Kidney (tissue), 22 donors: ENCODE measurements at places on chromosomes 1 and 21. TPM values are rescaled to one million over a fixed set of nuclear protein-coding genes. Genes with fewer than 3 reads are reported as not detected.
A peak's percentile ranks its signal among the peaks of the same experiment; 100 is the strongest.

- no peaks in the 10 kb centered on the region for H3K36me3 ChIP-seq
- H3K27me3 ChIP-seq = no peaks in the 10 kb centered on the region
- H3K27ac ChIP-seq = no peak overlapping the region
- H3K4me3 ChIP-seq = no peak overlapping the region
Observed at GRCh38 chr1:53641481-53642214, 97.3 kb downstream of the GLIS1 start.

- no peaks in the 10 kb centered on the region for H3K4me1 ChIP-seq
- no peaks in the 10 kb centered on the region for H3K36me3 ChIP-seq
- H3K4me3 ChIP-seq = no peak overlapping the region
- H3K27ac ChIP-seq = no peak overlapping the region
Observed at GRCh38 chr1:185608177-185608576, 126.0 kb upstream of the HMCN1 start.

GRCh38 chr21:30072496-30072895, 94.1 kb downstream of the CLDN17 start:
- H3K4me1 ChIP-seq = no peaks in the 10 kb centered on the region
- no peaks in the 10 kb centered on the region for H3K27me3 ChIP-seq
- DNase-seq = no peak
- no peak overlapping the region for H3K4me3 ChIP-seq

GRCh38 chr21:45819478-45820170, 161.9 kb upstream of the COL6A1 start:
- no peak overlapping the region for H3K4me3 ChIP-seq
- H3K36me3 ChIP-seq = no peaks in the 10 kb centered on the region
- no peak overlapping the region for H3K27ac ChIP-seq
- DNase-seq = no peak
- H3K4me1 ChIP-seq = no peaks in the 10 kb centered on the region

- no peak overlapping the region for H3K27ac ChIP-seq
- H3K36me3 ChIP-seq = no peaks in the 10 kb centered on the region
- peaks cover 4% of the 10 kb centered on the region for H3K27me3 ChIP-seq
- DNase-seq = no peak
- peaks cover 3% of the 10 kb centered on the region for H3K4me1 ChIP-seq
- H3K4me3 ChIP-seq = peak overlapping the region; percentile 96
Observed at GRCh38 chr1:236282425-236282716, 613 bp upstream of the ERO1B start.

DNA sequence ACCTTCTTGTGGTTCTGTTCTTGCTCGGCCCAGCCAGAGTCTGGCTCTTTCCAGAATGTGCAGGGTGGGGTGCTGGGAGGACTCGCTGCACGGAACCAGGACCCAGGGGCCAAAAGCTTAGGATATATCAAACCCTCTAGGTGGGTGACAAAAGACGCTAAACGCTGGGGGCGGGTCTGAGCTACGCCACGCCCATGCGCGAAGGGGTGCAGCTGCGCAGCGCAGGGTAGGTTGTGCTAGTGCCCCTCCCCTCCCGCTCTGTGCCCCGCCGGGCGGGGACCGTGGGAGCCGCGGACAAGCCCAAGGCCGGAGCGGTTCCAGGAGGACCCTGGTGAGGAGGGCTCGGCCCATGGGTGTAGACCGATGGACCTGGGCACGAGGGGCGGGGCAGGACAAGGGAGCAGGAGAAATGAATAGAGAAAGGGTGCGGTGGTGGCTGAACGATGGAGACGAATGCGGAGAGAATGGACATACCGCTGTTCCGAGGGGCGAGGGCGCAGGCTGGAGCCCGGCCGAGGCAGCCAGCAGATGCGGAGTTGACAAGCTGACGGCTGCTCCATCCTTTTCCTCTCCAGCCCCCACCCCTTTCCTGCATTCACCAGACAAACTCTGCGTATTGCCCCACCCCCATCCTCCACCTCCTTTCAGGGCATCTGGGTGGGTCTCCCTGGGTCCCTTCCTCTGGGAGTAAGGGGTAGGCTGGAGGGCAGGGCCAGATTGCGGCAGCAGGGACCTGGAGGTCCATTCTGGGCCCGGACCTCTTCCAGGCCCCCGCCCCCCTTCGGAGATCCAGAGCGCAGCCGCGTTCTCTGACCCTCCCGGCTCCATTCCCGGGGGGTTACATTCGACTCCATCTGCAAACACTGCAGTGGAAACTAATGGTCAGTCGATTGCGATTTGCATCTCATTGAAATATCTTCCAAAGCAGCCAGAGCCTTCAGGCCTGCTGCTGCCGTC, at the start of gene RUSC1:
RUSC1 (plus strand) TSS at position 234 of the 957 bp plus-strand sequence. CDS start 880 bp downstream, outside the sequence.
- peaks cover 11% of the 10 kb centered on the region for H3K4me1 ChIP-seq
- no peaks in the 10 kb centered on the region for H3K27me3 ChIP-seq

- no peaks in the 10 kb centered on the region for H3K27me3 ChIP-seq
- peak; percentile 31 for DNase-seq
- H3K4me1 ChIP-seq = peaks cover 14% of the 10 kb centered on the region
- H3K36me3 ChIP-seq = no peaks in the 10 kb centered on the region
Observed at GRCh38 chr1:116152950-116153691, 41.9 kb downstream of the MAB21L3 start.

DNA sequence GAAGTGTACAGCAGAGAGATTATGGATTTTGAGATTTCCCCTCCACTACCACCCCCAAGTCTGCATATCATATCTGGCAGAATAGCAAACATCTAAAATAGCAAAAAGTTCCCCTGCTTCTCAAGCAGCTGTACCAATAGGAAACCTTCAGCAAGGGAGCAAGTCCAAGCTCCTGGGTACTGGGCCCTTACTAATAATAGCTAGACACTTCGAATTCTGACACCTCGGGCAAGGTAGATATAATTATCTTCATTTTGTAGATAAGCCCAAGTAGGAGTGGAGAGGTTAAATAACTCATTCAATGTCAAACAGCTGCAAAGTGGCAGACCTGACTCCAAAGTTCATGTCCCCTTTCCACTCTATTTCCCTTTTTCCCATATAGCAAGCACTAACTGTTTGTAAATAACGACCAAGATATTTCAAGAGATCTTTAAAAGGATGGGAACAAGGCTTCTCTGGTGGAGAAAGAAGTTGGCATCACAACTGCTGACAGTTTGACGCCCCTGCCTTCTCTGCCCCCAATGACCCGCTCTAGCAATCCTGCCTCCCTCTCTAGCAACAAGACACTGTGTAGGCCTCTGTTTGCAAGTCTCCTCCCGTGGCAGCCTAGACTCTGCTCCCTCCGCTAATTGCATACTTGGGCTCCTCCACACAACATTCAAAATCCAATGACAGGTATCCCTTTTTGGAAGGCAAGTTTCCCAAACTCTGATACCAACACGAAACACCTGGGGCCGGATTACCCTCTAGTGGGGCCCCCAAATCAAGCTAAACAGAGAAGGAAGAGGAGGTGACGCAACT, 18.7 kb upstream of the ADAR start:
- peak overlapping the region; percentile 91 for H3K27ac ChIP-seq
- H3K27me3 ChIP-seq = no peaks in the 10 kb centered on the region
- no peak for DNase-seq
- no peaks in the 10 kb centered on the region for H3K36me3 ChIP-seq
- H3K4me3 ChIP-seq = peak overlapping the region; percentile 83
- H3K4me1 ChIP-seq = no peaks in the 10 kb centered on the region

DNA sequence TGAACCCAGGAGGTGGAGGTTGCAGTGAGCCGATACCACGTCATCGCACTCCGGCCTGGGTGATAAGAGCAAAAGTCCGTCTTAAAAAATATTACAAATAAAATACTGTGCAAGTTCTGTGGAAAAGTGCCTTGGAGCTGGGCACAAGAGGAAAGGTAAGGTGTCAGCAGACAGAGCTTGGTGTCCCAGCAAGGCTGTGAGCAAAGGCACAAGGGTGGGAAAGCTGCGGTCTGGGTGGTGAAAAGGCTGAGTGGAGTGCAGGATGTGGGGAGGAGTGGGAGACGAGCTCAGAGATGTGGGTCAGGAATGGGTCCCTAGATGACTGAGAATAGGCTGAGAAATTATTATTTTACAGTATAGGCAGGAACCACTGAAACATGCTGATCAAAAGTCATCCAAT, 150.6 kb downstream of the RHOU start:
- no peaks in the 10 kb centered on the region for H3K27me3 ChIP-seq
- H3K27ac ChIP-seq = no peak overlapping the region
- no peak overlapping the region for H3K4me3 ChIP-seq
- H3K4me1 ChIP-seq = no peaks in the 10 kb centered on the region

- DNase-seq = no peak
- H3K27me3 ChIP-seq = no peaks in the 10 kb centered on the region
- H3K27ac ChIP-seq = no peak overlapping the region
- H3K4me1 ChIP-seq = peaks cover 2% of the 10 kb centered on the region
- no peaks in the 10 kb centered on the region for H3K36me3 ChIP-seq
Observed at GRCh38 chr1:94602802-94603625, 61.5 kb upstream of the F3 start.

GRCh38 chr1:54499360-54500106, 48.5 kb upstream of the ACOT11 start:
- H3K27me3 ChIP-seq = no peaks in the 10 kb centered on the region
- peak; percentile 85 for DNase-seq
- no peaks in the 10 kb centered on the region for H3K36me3 ChIP-seq
- H3K4me1 ChIP-seq = no peaks in the 10 kb centered on the region

DNA sequence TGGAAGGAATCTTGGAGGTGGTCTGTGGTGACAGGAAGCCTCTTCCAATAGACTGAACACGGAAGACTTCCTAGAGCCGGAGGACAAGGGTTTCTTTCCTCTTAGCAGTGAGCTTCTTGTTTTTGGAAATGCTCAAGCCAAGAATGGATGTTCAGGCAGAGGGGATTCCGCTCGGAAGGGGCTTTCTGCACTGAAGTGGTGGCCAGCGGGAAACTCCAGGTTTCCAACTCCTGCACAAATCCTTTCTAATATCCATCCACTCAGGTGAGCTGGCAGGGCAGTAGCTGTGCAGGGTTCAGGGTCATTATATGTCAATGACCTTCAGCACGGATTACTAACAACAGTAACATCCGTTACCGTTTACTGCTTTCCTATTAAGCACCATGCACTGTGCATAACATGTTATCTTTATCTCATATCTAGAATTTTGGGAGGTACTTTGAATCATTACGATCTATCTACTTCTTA, 573 bp upstream of the CPT2 start:
- no peaks in the 10 kb centered on the region for H3K27me3 ChIP-seq
- H3K4me1 ChIP-seq = no peaks in the 10 kb centered on the region

GRCh38 chr1:24921412-24921811, 8.7 kb downstream of the RUNX3 start:
- no peaks in the 10 kb centered on the region for H3K4me1 ChIP-seq
- H3K4me3 ChIP-seq = no peak overlapping the region
- DNase-seq = no peak
- H3K27me3 ChIP-seq = peaks cover 14% of the 10 kb centered on the region

DNA sequence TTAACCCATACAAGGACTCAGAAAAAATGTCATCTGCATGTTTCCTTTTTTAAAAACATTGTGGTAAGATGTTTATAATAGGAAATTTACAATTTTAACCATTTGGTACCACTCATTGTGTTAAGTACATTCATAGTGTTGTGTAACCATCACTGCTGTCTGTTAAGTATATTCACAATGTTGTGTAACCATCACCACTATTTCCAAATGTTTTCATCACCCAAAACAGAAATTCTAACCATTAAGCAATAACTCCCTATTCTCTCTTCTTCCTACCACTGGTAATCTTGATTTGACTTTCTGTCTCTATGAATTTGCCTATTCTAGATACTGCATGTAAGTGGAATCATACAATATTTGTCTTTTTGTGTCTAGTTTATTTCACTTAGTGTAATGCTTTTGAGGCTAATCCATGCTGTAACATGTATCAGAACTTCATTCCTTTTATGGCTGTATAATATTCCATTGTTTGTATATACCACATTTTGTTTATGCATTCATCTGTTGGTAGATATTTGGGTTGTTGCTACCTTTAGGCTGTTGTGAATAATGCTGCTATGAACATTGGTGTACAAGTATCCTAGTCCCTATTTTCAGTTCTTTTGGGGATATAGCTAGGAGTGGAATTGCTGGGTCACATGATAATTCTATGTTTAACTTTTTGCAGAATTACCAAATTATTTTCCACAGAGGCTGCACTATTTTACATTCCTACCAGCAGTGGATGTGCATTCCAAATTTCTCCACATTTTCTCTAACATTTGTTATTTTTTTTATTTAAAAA, 14.1 kb downstream of the HIPK1 start:
- no peak overlapping the region for H3K27ac ChIP-seq
- peaks cover 10% of the 10 kb centered on the region for H3K4me1 ChIP-seq
- no peak overlapping the region for H3K4me3 ChIP-seq
- peaks cover 9% of the 10 kb centered on the region for H3K36me3 ChIP-seq
- H3K27me3 ChIP-seq = no peaks in the 10 kb centered on the region

DNA sequence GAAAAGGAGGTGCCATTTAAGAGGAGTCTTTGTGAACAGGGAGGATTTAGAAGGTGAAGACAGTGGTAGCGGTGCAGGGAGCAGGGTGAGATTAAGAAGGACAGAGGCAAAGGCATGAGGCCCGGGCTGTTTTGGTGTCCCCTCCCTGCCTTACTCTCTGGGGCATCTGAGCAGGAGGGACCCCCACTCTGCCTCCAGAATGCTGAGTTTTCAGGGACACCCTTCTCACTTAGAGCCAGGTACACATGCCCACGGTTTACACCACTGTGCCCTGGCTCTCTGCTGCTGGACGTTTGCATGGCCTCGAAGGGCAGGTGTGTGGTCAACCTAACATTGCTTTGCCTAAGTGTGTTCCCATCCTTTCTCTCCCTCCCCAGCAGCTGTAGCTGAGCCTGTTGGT, 20.5 kb upstream of the PARP1 start:
- no peak overlapping the region for H3K4me3 ChIP-seq
- H3K36me3 ChIP-seq = no peaks in the 10 kb centered on the region
- H3K27me3 ChIP-seq = no peaks in the 10 kb centered on the region
- H3K27ac ChIP-seq = no peak overlapping the region
- no peaks in the 10 kb centered on the region for H3K4me1 ChIP-seq

DNA sequence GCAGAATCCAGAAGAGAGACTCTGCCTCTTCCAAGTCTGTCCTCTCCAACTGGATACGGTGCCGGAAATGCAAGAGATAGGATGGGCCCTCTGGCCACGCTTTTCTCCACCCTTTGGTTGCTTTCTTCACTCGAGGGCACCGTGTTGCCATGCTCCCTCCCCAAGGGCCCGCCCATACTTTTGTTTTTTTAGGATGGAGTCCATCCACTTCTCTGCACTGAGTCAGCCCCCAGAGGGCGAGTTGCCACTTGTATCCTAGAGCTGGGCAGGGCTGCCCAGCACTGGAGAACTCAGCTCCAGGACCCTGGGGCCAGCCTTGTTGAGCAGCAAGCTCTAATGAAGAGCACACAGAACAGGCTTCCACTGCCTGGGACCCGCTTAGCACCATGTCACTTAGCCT, 25.5 kb downstream of the IFNGR2 start:
- H3K27me3 ChIP-seq = no peaks in the 10 kb centered on the region
- no peak overlapping the region for H3K4me3 ChIP-seq
- no peak overlapping the region for H3K27ac ChIP-seq
- no peak for DNase-seq
- H3K4me1 ChIP-seq = no peaks in the 10 kb centered on the region
- peaks cover 55% of the 10 kb centered on the region for H3K36me3 ChIP-seq

- no peak for DNase-seq
- peak overlapping the region; percentile 95 for H3K4me3 ChIP-seq
- no peaks in the 10 kb centered on the region for H3K27me3 ChIP-seq
- H3K36me3 ChIP-seq = peaks cover 6% of the 10 kb centered on the region
- peak overlapping the region; percentile 94 for H3K27ac ChIP-seq
Observed at GRCh38 chr1:113905435-113905861, 322 bp downstream of the DCLRE1B start.

Gene MRPL24
- 71.9 TPM for total RNA-seq

Gene MCOLN3
- total RNA-seq = 3.1 TPM

Gene CA6
- total RNA-seq = not detected

Gene ADAMTS4
- 14.0 TPM for total RNA-seq

Gene PDPN
- 4.6 TPM for total RNA-seq

Gene MCOLN2
- total RNA-seq = 3.1 TPM

Gene ZNF593OS
- total RNA-seq = not detected

Gene SH3BGR
- total RNA-seq = 4.0 TPM

Gene TEX38
- total RNA-seq = 0.35 TPM

Gene ADAM30
- total RNA-seq = not detected

Gene RSPH1
- total RNA-seq = 12.0 TPM
